ENCODE measurements at places on chromosomes 5 and 9.

- no peak for DNase-seq
Observed at GRCh38 chr9:93942161-93942560, 13.0 kb downstream of the BARX1 start.

DNA sequence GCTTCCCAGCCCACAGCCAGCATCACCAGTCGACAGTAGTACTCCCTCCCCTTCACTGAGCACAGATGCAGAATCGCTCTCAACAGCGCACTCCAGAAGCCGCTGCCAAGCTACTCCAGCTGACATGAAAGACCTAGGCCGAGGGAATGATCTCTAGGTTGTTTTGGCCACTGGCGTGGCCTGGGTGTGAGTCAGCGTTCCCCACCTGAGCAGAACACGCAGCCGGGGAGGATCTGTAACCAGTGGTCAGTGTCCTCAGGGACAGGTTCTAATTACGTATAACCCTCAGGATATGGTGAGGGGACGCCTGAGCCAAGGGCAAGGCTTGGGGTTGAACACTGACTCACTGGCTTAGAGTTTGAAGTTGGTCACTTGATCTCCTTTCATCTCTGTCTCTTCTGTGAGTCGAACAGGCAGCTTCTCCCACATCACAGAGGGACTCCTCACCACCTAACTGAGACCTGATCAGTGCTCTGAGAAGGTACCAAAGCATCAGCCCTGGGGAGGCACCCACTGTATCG lies 76.9 kb upstream of the IL17B start:
- DNase-seq: no peak

DNA sequence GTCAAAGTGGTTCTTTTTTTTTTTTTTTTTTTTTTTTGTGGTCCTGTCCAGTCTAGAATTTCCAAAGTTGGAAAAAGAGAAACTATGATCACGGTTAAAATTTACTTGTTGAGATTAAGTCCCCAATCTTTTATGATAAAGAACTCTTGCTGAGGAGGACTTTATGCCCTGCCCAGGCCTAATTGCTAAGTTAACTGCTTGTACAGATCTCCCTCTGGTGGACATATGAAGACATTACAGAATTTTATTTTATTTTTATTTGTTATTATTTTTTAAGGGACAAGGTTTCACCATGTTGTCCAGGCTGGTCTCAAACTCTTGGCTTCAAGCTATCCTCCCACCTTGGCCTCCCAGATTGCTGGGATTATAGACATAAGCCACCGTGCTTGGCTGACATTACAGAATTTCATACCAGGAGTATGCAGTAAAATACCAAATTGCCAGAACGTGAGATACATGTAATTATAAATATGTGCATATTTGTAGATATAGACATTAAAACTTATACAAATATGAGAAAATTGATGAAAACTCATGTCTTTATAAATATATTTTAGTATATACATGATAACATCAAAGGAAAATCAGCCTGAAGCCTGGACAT lies 91.2 kb downstream of the RFK start:
- DNase-seq: no peak

DNA sequence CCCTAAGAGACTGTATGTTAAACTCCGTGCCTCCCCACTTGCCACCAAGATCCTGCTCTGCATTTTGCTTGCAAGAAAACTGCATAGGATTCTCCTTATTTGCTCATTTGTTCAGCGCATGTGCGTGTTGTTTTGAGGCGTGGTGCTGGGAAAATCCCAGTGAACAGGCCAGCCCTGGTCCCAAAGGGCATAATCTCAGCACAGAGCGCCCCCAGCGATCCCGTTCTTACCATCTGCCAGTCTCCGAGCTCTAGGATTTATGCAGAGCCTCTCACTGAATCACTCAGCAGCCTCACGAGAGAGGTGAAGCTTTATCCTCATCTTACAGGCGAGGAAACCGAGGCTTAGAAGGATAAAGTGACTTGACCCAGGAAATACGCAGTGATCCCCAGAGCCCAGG lies 11.5 kb downstream of the PRRX2 start:
- no peak for DNase-seq

- no peak for DNase-seq
Observed at GRCh38 chr5:172773481-172774469, 2.8 kb upstream of the DUSP1 start.

DNA sequence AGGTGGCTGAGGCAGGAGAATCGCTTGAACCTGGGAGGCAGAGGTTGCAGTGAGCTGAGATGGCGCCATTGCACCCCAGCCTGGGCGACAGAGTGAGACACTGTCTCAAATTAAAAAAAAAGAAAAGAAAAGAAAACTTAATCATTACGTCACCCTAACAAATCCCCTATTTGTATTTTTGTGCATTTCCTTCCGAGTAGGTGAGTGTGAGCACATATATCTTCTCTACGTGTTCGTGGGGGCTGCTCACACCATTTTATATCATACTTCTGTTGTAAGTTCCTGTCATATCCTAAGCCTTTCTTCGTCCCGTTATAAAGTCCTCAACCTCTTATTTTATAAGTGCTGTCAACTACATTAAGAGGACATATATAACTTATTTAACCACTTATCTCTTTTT lies 41.9 kb upstream of the GRHPR start:
- no peak for DNase-seq
